ENCODE measurements at places on chromosomes 1 and 21. TPM values are rescaled to one million over a fixed set of nuclear protein-coding genes. Genes with fewer than 3 reads are reported as not detected.

GRCh38 chr1:18606443-18607288 is 24.0 kb upstream of the PAX7 start:
- DNase-seq, result no peak

DNA sequence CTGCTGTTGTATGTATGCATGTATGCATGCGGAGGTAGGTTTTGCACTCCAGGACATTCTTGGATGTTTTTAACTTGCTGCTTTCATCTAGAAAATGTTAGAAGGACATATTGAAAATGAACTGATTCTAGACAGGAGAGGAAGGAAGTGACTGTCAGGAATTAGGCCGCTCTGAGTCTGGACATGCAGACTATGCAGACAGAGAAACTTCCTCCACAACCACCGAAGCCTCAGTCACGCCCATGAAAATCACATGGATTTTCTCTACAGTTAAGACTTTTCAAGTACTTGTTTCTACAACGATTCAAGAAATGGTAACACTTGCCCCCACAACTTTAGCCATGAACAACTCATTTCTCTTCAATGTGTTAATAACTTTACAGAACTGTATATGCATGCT is 211.1 kb downstream of the SMYD3 start:
- no peak for DNase-seq

- no peak for DNase-seq
Observed at GRCh38 chr1:28718586-28719331, 18.0 kb upstream of the YTHDF2 start.

DNA sequence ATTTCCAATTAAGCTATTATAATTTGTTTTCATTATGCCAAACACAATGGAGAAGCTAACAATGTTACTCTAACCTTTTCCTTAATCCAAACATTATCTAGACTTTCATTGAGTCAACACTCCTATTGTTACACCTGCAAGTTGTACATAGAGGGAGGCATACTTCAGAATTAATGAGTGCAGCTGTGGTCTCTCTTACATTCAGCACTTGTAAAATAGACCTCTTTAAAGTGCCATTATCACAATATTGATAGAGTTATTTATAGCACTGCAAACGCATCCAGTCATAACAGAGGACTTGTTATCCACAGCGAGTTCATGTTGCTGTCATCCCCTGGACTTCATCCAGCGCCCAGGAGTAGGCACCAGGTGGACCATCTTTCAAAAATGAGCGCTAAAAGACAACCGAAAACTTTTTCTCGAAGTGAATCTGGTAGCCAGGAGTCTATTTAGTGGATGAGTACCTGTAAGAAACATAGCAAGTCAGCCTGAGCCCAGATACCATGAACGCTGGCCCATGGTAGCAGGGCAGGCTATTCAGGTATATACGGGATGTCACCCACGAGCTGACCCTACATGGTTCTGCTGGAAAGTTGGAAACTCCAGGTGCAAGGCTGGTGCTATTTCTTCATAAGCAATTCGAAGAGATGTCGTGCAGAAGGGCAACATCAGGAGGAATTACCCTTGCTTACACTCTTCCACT is 70.6 kb upstream of the NFIA start:
- DNase-seq, result no peak

Gene ZBED6
- total RNA-seq, result 35.1 TPM

Gene CD5L
- not detected for total RNA-seq

Gene GBP4
- total RNA-seq, result 4.6 TPM

Gene KAZN
- 10.2 TPM for total RNA-seq

Gene LRRC40
- 7.7 TPM for total RNA-seq

Gene LCE1F
- not detected for total RNA-seq

Gene FCRL1
- not detected for total RNA-seq

Data from mucosa of gallbladder (tissue), 1 donor.